Erythroblast (primary cell): ENCODE measurements at places on chromosomes 4 and X.

GRCh38 chr4:21592970-21593670, 355.5 kb downstream of the KCNIP4 start:
- no peak for DNase-seq

GRCh38 chrX:31521941-31522340, 450.1 kb upstream of the FTHL17 start:
- no peak for DNase-seq

GRCh38 chr4:37882665-37883296, 8.1 kb upstream of the TBC1D1 start:
- no peak for DNase-seq

DNA sequence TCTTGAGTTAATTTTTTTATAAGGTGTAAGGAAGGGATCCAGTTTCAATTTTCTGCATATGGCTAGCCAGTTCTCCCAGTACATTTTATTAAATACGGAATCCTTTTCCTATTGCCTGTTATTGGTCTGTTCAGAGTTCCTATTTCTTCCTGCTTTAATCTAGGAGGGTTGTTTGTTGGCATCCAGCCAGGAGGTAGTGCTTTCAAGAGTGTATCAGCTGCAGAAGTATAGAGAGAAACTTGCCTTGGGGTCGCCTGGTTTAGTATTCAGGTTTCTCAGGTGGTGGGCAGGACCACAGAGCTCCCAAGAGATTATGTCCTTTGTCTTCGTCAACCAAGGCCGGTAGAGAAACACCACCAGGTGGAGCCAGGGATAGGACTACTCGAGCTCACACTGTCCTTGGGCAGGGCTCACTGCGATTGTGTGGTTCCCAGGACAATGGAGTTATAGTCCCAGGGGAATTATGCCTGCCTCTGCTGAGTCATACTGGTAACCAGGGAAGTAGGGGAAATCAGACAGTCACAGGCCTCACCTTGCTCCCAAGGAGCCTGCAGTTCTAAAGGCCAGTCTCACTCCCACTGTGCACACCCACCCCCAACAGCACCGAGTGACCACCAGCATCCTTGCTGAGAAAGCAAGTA, 168.1 kb downstream of the VSIG4 start:
- DNase-seq: peak; percentile 14

DNA sequence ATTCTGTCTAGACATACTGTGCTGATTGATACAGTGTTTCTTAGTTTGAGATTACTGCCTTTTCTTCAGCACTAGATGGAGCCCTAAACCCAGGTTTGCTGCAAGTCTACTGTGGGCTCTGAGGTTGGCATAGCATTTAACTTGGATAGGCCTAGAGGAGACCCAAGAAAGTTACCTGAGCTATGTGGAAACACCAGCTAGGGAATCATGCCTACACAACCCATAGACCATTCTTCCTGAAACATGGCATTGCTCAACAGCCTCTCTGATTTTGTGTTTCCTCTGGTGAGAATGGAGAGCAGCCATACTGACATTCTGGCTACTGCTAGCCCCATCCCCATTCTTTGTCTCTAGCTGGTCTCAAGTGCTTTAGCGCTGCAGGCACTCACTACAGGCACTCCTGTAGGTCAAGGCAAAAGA, 287.7 kb upstream of the PCDH18 start:
- peak; percentile 47 for DNase-seq

DNA sequence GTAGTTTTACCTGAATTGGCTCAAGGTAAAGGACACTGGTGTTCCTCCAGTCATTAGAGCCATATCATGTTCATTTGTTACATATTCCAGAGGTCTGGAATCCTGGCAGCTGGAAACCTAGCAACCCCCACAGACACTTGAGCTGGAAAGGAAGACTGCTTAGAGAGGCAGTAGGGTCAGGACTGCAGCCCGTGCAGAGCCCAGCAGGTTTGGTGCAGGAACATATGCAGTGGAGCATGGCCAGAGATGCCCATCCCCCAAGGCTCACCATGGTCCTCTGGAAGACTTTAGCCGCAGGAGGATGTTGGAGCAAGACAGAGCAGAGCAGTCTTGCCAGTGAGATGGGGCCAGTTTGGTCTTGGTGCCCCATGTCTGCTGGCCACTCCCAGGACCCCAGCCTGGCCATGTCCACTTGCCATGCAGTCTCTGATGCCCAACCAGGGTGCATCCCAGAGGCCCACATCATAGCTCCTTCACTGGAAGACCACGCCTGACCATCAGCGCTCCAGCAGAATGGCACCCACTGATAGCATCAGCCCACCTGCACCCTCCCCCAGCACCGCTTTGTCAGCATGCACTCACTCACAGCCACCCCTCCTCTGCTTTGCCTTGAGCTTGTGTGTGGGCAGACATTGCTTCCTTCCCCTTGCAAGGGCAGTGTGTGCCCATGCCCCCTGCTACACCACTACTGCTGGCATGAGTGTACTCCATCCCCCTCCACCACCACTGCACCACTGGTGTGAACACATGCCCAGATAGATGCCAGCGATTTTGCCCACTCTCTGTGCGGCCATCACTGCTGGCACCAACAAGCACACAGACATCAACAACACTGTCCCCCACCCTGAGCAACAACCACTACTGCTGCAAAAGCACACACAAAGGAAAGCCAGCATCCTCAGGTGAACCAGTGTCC, 190.3 kb upstream of the SPOCK3 start:
- DNase-seq: no peak

GRCh38 chr4:171087089-171087488, 726.1 kb upstream of the GALNTL6 start:
- DNase-seq: no peak

- DNase-seq: no peak
Observed at GRCh38 chr4:145521282-145521681, 39.6 kb downstream of the SMAD1 start.

DNA sequence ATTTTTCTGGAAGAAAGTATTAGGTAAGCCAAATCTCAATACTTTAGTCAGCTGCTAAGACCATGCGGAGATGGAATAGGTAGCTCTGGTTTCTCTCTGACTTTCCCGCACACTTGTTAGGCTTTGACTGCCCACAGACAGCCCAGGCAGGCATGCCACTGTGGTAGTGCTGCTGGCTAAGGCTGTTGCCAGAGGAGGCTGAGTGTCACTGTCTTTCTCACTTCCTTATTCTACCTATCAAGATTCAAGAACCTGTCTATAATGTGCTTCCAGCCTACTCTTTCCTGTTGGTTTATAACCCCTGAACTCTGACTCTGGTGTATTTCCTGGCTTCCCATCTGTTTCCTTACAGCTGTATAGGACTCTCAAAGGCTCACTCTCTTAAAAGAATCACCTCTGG, 81.8 kb upstream of the TRPC5 start:
- DNase-seq: no peak

GRCh38 chr4:95225849-95226248, 322.9 kb downstream of the UNC5C start:
- DNase-seq: no peak

- DNase-seq: no peak
Observed at GRCh38 chrX:153731117-153731844, 6.6 kb downstream of the ABCD1 start.

DNA sequence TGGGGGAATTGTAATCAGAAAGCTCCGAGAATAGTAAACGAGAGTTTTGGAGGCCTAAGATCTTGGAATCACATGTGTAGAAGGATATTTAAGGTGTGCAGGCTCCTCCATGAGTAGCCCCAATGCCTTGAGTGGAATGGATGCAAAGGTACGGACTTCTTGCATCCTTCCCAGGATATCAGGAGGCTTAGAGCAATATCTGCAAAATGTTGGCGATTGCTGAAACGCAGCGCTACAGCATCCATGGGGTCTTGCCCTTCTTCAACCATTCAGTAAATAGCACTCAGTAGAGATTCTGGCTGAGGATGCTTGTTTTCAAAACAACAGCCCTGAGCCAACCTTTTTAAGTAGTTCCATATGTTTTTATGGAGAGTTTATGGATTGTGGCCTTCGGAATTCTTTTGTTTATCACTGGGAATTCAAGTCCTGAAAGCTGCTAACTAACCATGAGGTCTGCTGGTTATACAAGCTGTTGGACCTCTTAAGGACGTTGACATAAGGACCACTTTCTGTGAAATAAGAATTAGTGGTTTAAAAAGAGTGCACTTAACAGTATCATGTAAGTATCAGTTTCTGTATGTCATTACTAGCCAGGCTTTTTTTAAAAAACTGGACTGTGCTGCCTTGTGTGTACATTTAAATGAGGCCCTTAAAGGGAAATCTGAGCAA, 228.8 kb upstream of the PGRMC2 start:
- DNase-seq: no peak

DNA sequence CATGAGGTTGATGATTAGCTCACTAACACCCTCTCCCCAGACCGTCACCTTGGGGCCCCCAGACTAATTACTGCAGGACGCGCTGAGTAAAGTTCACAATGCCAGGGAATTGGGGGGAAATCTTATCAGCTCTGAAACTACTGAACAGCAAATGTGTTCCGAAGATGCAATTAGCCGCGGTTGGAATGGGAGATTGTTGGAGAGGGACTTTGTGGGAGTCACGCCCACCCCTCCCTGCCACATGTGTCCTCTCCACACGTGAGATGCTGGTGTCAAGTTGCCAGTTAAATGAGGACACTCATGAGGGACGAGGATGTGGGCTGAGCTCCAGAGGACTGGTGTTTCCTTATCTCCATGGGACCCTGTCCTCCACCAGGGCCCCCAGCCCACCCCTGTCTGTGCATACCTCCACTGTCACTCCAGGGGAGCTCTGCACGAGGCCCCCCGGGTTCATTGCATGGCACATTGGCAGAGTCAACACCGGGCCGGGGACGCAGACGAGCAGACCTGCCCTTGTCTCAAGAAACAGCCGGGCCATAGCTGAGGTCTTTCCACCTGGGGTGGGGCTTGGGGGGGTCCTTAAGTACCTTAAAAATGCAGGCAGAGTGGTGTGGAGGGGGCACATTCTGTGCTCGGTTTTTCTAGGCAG, 175.4 kb upstream of the PSAPL1 start:
- DNase-seq: no peak

GRCh38 chrX:111338095-111338698, 67.9 kb upstream of the CAPN6 start:
- DNase-seq: no peak

DNA sequence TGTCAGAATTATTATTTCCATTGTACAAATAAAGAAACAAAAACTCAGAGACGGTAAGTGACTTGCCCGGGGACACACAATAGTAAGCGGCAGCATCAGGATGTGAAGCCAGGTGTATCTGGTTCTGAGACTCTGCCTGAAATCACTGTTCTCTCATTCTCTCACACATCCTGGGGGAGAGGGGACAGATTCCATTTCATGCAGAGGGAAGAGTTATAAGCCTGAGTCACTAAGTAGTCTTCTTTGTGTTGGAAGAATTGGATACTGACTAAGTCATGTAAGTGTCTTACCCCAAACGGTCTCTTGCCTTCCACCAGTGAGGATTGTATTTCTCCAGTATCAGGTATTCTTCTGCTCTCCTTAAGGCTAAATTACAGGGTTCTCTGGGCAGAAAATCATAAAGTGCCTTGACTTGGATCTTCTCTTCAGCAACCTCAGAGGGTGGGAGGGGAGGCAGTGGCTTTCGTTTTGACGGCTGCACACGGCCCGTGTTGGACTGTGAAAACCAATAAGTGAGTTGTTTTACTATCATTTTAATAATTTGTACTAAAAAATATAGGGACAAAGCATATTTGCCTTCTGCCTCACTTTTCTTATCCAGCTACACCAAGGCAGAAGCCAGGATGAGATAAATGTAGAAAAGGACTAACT, 21.9 kb downstream of the TXK start:
- no peak for DNase-seq

- DNase-seq: peak; percentile 36
Observed at GRCh38 chr4:159015841-159016240, 87.0 kb upstream of the RAPGEF2 start.

DNA sequence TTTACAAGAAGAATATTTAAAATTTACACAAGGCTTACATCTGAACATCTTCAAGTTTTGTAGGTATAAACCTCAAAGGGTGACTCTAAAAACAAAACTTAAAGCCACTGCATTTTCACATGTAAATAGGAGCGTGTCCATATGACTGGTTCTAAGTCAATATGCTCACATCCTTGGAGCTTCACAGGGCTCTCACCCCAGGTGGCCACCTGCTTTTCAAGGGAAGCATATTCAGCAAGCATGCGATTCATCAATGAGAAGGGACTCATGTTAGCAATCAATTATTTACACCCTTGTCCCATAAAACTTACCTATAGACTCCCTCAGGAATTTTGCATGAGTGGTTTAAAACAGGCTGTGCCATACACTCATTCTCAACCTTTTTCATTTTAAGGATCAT, 17.8 kb upstream of the KLHL34 start:
- no peak for DNase-seq
